Retina (tissue), 1 donor: ENCODE measurements at places on chromosomes 4 and X.

GRCh38 chr4:100722866-100723459 lies 205.1 kb upstream of the EMCN start:
- no peak for DNase-seq

- no peak for DNase-seq
Observed at GRCh38 chr4:151638295-151638858, 122.4 kb downstream of the GATB start.

DNA sequence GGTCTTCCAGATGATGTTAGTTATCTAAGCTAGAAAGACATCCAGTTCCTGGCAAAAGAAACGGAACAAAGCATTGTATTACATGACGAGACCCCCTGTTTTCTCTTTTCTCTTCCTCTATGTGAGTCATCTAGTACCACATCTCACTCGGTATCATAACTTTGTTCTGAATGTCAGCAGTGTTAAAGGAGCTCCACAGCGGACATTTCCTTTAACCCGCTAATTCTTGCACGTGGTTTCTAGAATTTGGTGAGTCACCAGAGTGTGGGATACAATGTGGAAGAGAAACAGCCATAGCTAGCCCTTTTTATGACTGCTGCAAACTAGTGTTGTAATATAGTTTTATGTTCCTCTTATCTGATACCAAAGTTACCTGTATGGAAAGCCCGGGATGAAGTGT lies 243.7 kb downstream of the TENM3 start:
- no peak for DNase-seq

- peak; percentile 29 for DNase-seq
Observed at GRCh38 chr4:66736606-66737005, 808.7 kb downstream of the CENPC start.

DNA sequence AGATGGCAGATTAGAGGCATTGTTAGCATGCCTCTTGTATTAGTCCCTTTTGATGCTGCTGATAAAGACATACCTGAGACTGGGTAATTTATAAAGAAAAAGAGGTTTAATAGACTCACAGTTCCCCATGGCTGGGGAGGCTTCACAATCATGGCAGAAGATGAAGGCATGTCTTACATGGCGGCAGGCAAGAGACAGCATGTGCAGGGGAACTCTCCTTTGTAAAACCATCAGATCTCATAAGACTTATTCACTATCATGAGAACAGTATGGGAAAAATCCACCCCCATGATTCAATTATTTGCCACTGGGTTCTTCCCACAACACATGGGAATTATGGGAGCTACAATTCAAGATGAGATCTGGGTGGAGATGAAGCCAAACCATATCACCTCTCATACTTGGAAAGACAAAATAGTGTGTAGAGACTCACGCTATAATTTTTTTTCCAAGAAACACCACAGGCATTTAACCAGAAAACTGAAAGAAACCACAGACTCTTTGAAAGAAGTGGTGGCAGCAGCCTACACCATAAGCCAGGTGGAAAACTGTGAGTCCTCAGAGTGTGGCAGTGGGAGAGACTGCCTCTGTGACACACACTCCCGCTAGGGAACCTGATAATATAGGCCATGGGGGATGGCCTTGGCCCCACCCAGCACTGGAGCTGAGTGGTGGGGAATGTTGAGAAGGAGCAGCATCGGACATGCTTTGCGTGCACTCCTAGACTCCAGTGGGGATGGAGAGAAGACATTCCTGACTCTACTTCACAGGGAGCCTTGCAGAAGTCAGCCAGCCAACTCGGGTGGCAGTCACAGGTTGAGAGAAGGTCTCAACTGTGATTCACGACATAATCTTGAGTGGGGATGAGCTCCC lies 51.5 kb downstream of the SLC2A9 start:
- no peak for DNase-seq

- no peak for DNase-seq
Observed at GRCh38 chr4:24780936-24781495, 14.4 kb upstream of the SOD3 start.

- no peak for DNase-seq
Observed at GRCh38 chrX:135541351-135541750, 20.9 kb downstream of the INTS6L start.

DNA sequence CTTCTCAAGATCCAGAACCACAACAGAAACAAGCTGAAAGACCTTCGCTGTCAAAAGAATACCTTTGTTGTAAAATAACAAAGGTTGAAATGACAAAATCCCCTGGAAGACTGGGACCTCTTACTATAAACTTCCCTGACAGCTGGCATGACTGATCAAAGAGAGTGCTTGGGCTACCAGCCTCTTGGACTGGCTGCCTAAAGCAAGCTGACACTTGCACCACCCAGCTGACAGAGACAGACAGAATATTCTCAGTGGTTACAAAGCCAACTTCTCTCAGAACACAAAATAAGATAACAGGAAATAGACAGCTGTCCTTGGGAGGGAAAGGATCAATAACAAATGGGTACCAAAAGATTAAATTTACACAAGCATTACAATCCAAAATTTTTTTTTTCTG lies 241.7 kb upstream of the SPOCK3 start:
- DNase-seq, result no peak

GRCh38 chr4:1678244-1678643 lies 5.9 kb downstream of the FAM53A start:
- no peak for DNase-seq
